Esophagus mucosa (tissue), 1 donor: ENCODE measurements at places on chromosomes 12 and 14.
A peak's percentile ranks its signal among the peaks of the same experiment; 100 is the strongest.

DNA sequence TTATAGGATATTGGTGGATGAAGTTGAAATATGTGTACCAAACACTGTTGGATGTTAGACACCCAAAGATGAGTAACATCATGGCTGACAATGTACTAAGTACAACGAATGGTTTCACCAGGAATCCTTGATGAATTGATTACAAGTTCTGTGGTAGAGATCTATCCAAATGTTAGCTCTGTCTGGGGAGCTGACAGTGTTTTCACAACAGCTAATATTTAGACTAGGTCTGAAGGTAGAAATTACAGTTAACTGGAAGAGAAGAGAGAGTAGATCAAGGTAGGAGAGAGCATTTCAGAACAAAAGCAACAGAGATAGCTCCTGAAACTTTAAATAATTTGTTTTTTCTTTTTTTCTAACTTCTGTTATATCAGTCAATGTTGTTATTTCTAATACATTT, 44.9 kb downstream of the DERA start:
- no peak for ATAC-seq

DNA sequence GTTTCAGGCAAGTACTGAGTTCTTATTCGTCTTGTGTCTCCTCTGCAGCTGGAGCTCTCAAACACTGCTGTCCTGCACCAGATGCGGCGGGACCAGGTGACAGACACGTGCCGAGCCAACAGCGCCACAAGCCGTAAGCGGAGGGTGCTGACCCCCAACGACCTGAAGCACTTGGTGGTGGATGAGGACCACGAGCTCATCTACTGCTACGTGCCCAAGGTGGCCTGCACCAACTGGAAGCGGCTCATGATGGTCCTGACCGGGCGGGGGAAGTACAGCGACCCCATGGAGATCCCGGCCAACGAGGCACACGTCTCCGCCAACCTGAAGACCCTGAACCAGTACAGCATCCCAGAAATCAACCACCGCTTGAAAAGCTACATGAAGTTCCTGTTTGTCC, 201.2 kb downstream of the SLC41A2 start:
- no peak for ATAC-seq

GRCh38 chr14:104989236-104989950, 3.8 kb downstream of the CLBA1 start:
- no peak for ATAC-seq

DNA sequence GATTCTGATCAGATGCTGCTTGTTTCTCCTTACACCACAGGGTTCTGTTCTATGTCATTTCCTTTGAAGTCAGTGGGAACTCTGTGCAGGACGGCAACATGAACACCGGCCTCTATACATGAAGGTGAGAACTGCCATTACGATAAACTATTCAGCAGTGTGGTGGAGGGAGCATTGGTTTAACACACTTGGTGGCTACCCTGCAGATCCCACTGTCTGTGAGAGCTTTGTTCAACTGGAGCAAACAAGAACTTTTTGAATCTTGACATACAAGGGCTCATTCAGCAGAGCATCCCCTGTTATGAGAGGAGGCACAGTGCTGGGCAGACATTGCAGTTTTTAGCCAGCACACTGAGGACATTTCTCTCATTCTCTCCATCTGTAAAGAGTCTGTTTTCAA, 10.7 kb upstream of the FRS2 start:
- ATAC-seq, result no peak

DNA sequence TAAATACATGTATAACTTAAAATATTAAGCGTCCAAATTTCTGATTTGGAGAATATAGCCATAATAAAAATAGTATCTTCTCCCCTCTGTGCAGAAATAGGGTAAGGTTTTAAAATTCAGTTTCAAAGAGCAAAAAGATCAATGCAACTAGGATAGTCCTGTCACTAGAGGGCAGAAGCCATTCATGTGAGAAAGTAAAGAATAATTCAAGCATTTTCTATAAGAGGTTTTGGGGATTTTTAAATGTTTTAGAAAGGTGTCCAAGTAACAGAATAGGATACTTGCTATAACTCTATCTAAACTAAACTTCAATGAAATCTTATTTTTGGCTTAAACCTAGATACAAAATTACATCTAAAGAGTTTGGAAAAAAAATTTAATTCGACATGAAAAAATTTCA, 50.3 kb downstream of the ADAMTS20 start:
- no peak for ATAC-seq

GRCh38 chr14:89309670-89310177, 107.3 kb downstream of the FOXN3 start:
- no peak for ATAC-seq

GRCh38 chr14:65258391-65258790, 154.1 kb upstream of the FUT8 start:
- ATAC-seq, result peak; percentile 66

GRCh38 chr12:31220633-31221550, 105.1 kb downstream of the SINHCAF start:
- peak; percentile 27 for ATAC-seq
